Progenitor cell of endocrine pancreas (in vitro differentiated cells): ENCODE measurements at places on chromosomes 2 and 18. TPM values are rescaled to one million over a fixed set of nuclear protein-coding genes. Genes with fewer than 3 reads are reported as not detected.

DNA sequence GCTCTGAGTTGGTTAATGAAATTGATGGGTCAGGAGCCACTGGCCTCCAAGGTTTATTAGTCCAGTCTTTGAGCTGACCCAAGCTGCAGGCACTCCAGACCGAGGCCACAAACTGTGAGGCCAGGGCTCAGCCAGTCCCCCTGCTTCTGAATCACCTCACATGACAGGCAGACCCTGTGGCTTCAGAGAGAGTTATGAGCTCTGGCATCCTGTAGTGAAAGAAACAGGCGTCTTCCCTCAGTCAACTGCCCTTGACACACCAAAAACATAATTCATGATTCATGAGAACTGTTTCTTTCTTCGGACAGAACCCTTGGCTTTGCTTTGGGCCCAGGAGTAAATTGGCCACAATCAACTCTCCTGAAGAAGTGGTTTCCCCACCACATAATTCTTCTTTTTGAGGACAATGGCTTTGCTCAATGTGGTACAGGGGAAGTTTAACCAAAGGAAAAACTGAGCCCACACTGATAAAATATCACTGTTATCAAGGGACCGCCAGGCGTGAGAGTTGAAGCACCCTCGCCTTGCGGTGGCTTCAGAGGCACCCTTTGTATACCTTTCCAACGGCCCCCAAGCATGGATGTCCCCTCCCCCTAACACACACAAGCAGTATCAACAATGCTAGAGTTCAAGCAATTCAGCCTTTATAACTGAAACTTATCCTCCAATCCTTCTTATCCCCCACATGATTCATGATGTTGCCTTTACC is 226.9 kb downstream of the CYRIA start:
- H3K4me1 ChIP-seq, result peaks cover 14% of the 10 kb centered on the region
- no peak overlapping the region for H3K27ac ChIP-seq
- no peak for DNase-seq

- peaks cover 6% of the 10 kb centered on the region for H3K4me1 ChIP-seq
- DNase-seq, result no peak
- no peak overlapping the region for H3K27ac ChIP-seq
- peaks cover 4% of the 10 kb centered on the region for H3K36me3 ChIP-seq
- H3K27me3 ChIP-seq, result no peaks in the 10 kb centered on the region
Measured at GRCh38 chr2:135546436-135546835, 15.2 kb downstream of the R3HDM1 start.

Gene CEP192
- total RNA-seq, result 28.4 and 30.9 TPM in 2 replicates

- no peak for DNase-seq
- H3K27me3 ChIP-seq, result no peaks in the 10 kb centered on the region
- peaks cover 7% of the 10 kb centered on the region for H3K36me3 ChIP-seq
- no peaks in the 10 kb centered on the region for H3K4me1 ChIP-seq
- no peak overlapping the region for H3K27ac ChIP-seq
Measured at GRCh38 chr2:161150704-161151103, 9.5 kb upstream of the TANK start.

GRCh38 chr18:76391038-76391437 is 104.0 kb downstream of the ZNF516 start:
- no peak overlapping the region for H3K4me3 ChIP-seq
- H3K4me1 ChIP-seq, result peaks cover 55% of the 10 kb centered on the region
- no peak for DNase-seq

- no peak for DNase-seq
- no peak overlapping the region for H3K27ac ChIP-seq
- H3K4me3 ChIP-seq, result no peak overlapping the region
- peaks cover 11% of the 10 kb centered on the region for H3K27me3 ChIP-seq
- H3K4me1 ChIP-seq, result peaks cover 9% of the 10 kb centered on the region
Measured at GRCh38 chr2:223093436-223094241, 41.6 kb downstream of the KCNE4 start.

Gene CREB1
- 103 and 111 TPM in 2 replicates for total RNA-seq

Gene LYG2
- total RNA-seq, result not detected in 2 replicates

DNA sequence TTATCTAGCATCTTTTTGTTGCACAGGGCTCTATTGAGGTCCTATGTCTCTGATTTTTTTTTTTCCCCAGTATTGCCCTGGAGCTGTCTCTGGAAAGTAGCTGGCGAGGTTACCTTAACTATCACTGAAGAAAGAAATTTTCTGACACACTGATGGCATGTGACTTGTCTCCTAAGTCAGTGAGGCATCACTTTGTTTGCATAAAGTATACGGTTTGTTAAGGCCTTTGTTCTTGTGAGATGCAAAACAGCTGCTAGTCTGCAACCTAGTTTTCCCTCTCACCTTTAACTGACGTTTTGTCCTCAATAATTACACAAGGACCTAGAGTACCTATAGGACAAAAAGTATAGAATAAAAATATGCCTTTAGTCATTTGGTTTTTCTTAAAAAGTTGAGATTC is 41.8 kb downstream of the UBXN4 start:
- peak overlapping the region; percentile 54 for H3K27ac ChIP-seq
- no peaks in the 10 kb centered on the region for H3K27me3 ChIP-seq
- H3K4me1 ChIP-seq, result no peaks in the 10 kb centered on the region
- no peak for DNase-seq
- H3K4me3 ChIP-seq, result no peak overlapping the region
- peaks cover 46% of the 10 kb centered on the region for H3K36me3 ChIP-seq
